ENCODE measurements at places on chromosomes 11 and 22.

DNA sequence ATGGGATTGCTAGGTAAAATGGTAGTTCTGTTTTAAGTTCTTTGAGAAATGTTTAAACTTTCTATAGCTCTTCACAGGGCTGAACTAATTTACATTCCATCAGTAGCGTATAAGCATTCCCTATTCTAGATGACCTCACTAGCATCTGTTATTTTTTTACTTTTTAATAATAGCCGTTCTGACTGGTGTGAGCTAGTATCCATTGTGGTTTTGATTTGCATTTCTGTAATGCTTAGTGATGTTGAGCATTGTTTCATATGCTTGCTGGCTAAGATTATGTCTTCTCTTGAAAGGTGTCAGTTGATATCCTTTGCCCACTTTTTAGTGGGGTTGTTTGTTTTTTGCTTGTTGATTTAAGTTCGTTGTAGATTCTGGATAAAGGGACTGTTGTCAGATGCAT is 35.9 kb downstream of the MMP27 start:
- DNase-seq: no peak

GRCh38 chr11:58787903-58788302 is 56.2 kb upstream of the GLYAT start:
- DNase-seq: no peak

DNA sequence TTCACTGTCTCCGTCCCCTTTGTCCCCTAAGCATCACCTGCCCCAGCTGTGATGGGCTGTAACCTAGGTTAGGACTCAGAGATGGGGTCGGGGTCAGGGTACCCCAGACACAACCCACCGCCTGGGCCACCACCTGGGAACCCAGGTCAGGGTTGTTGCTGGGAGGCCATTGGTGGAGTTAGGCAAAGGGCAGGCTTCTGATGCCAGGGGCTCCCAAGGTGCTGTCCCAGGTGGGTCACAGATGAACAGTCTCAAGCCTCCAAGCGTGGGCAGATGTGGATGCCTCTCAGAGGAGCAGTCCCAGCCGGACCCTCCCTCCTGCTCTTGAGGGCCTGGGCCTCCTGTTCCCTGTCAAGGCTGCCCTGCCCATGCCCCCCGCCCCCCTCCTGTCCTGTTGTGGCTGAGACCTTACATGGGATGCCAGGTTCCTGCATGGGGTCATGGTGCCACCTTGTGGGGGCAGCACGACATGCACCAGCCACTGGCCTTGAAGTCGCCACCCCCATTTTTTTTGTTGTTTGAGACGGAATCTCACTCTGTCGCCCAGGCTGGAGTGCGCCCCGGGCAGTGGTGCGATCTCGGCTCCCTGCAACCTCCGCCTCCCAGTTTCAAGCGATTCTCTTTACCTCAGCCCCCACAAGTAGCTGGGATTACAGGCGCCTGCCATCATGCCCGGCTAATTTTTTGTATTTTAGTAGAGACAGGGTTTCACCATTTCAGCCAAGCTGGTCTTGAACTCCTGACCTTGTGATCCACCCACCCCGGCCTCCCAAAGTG is 12.1 kb downstream of the GATD1 start:
- DNase-seq: peak; percentile 50

DNA sequence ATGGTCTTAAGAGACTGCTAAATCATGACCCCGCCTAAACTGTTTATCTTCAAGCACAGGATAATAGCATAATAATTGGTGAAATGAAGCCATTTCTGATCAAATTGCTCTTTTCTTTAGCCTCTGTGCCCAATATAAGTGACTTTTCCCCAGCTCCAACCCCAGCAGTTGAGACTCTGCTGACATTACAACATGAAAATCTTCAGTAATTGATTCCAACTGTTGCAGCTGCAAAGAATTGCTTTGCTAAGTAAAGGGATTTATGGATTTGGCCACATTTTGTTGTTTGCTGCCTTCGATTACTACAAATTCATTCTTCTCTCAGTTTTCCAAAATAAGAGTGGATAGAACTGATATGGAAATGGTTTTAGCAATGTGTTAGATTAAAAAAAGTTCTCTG is 576.7 kb upstream of the LRRC4C start:
- no peak for DNase-seq

DNA sequence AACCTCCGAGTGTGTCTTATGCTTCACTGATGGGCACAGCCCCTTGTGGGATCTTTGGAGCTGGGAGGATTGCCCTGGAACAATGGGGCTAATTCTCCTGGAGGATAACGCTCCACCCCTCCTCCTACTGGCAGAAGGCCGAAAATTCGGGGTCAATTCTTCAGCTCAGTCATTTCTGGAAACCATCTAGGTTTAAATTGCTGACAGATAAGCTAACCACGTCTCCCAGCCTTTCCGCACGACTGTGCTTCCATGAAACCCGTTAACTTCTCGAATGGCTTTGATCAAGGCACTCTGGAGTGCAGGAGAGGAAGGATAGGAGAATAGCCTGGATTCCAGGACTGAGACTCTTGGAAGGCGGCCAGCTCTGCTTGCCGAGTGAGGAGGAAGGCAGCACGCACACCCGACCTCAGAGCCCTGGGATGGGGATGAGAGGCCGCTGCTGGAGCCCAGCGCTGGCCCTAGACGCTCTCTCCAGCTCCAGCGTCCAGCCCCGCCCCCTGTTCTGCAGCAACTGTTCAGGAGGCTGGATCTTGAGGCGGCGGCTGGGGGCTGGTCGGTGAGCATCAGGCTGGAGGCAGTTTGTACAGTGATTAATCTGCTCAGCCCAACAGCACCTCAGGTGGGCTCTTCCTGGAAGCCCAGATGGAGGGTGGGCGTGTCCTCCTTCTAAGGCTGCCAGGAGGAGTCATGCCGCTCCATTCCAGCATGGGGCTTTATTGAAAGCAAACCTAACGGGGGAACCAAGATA is 176.7 kb upstream of the NCAM1 start:
- DNase-seq: no peak

DNA sequence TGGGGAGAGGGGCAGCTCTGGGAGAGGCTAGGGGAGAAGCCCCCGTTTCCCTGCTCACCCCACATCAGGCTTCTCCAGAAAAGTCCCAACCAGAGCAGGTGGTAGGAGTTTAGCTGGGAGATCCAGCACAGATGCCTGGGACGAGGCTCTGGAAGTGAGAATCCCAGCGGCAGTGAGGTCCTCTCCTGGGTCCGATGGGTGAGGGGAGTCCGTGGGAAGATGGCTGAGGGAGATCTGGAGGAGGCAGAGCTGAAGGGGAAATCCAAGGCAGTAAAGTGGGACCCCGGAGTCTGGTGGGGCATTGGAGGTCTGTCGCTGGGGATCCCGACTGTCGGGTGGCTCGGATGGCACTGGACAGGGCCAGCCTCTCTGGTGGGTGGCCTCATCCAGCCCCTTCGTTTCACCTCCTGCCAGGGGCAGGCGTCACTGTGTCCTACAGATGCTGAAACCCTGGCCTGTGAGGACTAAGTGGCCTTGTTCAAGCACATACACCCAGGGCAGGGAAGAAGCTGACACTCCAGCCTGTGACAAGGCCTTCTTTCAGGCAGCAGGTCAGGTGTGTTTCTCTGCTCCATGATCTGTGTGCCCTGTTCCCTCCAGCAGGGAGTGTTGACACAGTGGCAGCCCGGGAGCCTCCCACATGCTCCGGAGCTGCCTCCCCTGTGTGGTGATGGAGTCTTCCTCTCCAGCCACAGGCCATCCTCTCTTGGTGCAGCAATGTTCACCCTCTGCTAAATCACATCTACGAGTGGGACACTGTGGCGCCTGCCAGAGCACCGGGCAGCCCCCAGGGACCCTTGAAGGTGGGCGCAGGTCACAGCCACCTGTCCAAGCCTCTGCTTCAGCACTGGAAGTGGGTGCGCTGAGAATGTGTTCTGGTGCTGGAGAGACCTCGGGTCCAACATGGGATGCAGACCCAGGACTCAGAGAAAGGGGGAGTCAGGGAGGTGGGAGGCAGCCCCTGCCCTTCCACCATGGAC is 850.8 kb downstream of the BRD1 start:
- no peak for DNase-seq

DNA sequence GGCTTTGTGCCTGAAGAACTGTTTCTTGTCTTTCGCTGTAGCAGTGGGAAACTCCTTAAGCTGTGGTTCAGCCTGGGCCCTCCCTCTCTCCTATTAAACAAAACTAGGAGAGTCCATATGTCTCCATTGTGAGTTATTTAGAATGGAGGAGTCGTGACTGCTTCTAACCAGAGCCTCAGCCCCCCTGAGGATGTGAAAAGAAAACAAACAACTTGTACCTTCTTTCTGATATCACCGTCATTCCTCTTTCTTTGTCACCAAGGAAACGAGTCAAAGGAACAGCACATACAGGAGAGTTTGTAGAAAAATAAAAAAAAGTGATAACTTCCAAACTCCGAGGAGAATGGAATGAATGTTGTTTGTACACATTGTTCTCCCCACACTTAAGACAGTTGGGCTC is 11.6 kb upstream of the EXT2 start:
- DNase-seq: no peak

GRCh38 chr11:34250211-34250610 is 107.6 kb downstream of the ABTB2 start:
- DNase-seq: no peak

- no peak for DNase-seq
These were observed 126.4 kb upstream of the E2F8 start for GRCh38 chr11:19366992-19367709.

DNA sequence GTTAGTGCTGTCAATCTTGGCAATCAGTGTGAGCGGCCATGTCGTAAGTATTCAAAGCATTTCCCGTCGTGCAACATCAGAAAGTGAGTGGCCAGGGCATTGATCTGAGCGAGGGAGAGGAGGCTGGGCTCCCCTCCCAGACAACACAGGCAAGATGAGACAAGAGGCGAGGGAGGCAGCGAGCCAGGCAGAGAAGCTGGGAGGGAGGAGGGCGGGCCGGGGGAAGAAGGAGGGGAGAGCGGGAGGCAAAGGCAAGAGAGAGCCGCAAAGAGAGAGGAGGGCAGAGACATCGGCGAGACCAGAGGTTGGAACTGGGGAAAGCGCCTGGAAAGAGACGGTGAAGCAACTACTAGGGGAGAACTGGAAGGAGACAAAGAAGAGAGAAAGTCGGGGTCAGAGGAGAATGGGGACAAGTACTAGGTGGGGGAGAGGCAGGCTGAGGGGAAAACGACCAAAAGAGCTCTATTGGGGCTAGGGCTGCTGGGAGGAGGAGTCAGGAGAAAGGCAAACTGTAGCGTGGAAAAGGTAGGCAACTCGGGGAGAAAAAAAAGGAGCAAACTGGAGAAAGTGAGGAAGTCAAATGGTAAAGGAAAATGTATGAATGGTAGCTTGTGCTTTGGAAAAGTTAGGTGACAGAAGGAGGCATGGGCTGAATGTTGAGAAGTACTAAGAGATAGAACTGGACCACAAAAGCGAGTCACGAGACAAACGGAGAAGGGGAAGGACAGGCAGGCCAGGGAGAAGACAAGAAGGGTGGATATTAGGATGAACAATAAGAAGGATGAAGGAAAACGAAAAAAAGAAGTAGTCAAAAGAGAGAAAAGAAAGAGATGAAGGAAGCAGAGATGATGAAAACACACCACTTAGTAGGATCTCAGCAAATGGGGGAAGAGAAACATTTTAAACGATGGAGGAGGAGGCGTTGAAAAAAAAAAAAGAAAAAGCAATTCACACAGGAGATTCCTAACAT is 130.5 kb upstream of the C11orf58 start:
- no peak for DNase-seq

GRCh38 chr22:24440718-24441405 is 13.5 kb downstream of the ADORA2A start:
- DNase-seq: no peak

- no peak for DNase-seq
These were observed 7.3 kb upstream of the CTSC start for GRCh38 chr11:88344869-88345268.

DNA sequence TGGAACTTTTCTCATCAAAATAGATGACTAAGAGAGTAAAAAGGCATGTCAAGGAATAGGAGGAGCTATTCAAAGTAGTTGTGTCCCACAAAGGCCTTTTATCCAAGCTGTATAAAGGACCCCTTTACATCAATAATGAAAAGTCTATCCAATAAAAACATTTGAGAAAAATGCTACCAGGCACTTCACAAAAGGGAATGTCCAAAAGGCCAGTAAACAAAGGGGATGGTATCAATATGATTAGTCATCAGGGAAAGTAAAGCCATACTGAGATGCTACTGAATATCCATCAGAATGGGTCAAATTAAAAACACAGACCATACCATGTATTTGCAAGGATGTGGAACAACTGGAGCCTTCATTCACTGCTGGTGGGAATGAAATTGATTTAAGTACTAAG is 224.9 kb downstream of the NELL1 start:
- DNase-seq: no peak

DNA sequence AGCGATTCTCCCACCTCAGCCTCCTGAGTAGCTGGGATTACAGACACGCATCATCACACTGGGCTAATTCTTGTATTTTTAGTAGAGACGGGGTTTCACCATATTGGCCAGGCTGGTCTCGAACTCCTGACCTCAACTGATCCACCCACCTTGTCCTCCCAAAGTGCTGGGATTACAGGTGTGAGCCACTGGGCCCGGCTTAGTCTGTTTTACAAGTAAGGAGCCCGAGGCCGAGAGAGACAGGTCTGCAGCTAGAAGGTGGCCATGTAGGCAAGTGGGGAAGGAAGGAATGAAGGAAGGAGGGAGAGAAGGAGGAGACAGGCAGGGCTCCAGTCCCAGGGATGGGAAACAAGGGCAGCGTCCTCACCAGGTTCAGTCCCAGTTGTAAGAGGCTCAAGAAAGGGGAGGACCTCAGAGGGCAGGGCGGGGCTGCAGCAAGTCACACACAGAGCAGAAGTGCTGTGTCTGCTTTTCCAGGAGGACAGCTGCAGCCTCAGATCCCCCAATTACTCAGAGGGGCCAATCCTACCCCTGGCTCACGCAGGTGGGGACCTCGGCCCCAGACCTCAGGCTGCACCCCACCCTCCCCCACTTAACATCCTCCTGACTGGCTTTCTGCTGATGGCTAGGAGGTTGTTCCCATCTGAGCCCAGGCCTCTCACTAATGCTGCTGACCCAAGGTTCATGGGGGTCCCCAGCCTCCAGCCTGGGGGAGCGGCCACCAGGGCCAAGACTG is 53.8 kb upstream of the PRR5 start:
- DNase-seq: no peak

DNA sequence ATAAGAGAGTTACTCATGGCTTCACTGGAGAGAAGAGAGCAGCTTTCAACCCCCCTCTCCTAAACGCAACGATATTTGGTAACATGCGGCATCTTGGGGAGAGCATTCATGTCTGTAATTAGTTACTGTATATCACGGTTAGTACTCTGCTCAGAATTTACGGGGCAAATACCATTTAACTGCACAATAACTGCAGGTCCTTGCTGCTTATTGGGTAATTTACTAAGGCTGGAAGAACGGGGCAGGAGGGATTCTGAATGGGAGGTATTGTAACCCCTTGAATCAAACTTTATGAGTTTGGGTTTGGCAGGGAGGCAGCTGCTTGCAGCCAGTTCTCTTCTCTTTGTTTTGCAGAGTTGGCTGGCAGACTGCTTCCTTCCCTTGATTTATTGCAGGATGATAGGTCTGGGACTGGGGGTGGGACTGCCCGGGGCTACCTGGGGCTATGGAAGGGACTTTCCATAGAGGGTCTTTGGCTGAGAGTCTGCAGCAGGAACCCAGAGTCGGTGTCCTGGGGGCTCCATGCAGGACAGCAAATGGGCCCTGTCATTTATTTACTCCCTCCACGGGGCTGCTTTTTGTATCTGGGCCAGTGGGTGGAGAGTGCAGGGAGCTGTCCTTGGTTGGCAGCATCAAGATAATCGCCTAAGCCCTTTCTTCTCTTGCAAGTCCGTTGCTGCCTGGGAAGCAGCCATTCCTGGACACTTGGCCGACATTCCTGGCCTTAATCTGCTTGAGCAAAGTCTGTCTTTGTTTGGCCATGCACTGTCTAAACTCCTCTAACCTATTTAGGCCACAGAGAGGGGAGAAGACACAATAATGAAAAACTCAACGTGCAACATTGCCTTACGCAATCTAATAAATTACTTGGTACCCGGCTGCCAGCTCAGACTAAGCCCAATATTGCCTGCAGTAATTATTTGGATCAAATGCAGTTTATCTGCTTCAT is 188.9 kb downstream of the ST3GAL4 start:
- no peak for DNase-seq
